Inflammatory macrophage (primary cell): ENCODE measurements at places on chromosomes 13 and 19.

GRCh38 chr19:57708641-57709361 is at the start of gene ZNF154:
Gene ZNF154, minus strand, starts transcription at chr19:57709204. Its CDS starts 233 bp downstream, at chr19:57708971.
- no peak for DNase-seq

DNA sequence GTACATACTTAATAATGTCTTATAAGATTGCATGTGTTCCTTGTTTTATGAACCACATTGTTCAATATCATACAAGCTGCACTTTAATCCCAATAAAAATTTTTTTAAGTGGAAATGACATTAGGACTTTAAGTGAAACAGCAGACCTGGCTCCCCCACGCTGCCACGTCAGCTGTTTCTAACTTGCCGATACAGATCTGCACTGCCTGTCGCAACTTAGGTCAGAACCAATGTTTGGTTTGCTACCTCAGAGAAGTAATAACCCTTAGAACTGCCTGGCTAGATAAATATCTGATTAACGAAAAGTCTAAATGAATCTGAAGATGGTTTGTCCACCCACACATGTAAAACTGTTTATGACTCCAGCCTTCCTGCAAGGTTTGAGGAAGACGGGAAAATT is 327.5 kb upstream of the DACH1 start:
- no peak for DNase-seq

- no peak for DNase-seq
Observed at GRCh38 chr13:105255472-105255871, 1280.0 kb downstream of the EFNB2 start.

DNA sequence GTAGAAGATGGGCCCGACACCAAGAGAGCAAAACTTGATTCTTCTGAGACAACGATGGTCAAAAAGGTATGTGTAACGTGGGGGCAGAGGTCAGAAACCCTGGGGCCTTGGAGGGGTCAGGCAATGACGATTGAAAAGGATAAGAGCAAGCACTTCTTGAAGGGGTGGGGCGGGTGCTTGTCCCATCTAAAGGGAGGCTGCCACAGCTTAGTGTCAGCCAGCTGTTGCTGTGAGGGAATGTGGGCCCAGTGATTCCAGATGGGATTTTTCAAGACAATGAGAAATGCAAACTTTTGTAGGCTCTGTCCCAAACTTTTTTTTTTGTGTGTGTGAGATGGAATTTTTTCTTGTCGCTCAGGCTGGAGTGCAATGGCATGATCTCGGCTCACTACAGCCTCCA is 24.5 kb downstream of the SAE1 start:
- DNase-seq, result no peak

GRCh38 chr19:53311044-53311443 is 22.5 kb upstream of the ZNF845 start:
- DNase-seq, result no peak

DNA sequence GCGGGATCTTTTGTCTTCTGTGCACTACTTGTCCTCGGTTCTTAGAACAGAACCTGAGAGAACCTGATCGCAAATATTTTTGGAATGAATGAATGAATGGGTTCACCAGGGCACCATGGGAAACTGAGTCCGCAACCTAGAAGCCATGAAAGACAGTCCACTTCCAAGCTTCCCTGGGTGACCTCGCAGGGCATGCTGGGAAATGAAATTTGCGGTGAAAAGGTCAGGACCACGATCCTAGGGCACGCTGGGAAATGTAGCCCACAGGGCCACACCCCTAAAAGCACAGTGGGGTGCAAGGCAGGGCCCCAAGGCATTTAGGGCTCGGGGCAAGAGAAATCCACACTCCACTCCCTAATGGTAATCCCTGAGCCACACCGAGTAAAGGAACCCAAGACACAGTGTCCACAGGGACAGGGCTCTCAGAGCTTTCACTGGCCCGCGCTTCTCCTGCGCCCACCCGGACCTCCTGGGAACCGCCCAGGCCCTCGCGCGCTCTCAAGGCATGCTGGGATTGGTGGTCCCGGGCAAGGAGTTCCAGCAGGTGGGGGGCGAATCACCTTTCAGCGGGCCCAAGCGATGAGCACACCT is 1.1 kb upstream of the PPP1R12C start:
- peak; percentile 71 for DNase-seq

DNA sequence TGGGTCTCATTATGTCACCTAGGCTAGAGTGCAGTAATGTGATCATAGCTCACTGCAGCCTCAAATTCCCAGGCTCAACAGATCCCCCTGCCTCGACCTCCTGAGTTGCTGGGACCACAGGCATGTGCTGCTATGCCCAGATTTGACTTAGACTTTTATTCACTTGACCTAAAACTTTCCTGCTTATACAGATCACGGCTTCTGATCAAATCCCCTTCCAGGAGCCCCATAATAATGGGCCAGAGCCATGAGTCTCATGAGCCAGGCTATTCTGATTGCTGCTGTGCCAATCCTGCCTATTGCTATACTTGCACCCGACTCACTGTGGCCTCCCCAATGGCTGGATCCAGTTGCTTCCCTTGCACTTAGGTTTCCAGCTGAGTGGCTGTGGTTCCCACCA is 42.0 kb downstream of the C1QTNF9 start:
- no peak for DNase-seq

- DNase-seq, result no peak
Observed at GRCh38 chr13:98875146-98875729, 102.6 kb downstream of the DOCK9 start.

GRCh38 chr13:77349365-77349764 is 22.5 kb upstream of the MYCBP2 start:
- peak; percentile 88 for DNase-seq

DNA sequence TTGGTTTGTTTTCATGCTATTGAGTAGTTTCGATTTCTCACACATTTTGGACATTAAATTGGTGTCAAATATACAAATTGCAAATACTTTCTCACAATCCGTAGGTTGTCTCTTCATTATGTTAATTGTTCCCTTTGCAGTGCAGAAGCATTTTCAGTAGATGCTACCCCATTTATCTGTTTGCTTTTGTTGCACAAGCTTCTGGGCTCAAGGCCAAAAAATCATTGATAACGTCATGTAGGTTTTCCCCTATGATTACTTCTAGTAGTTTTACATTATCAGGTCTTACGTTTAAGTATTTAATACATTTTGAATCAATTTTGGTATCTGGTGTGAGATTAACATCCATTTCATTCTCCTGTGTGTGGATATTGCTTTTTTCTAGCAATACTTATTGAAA is 14.0 kb upstream of the ZNF347 start:
- DNase-seq, result no peak

GRCh38 chr19:5171711-5172110 is 168.9 kb downstream of the PTPRS start:
- no peak for DNase-seq

- DNase-seq, result no peak
Observed at GRCh38 chr13:28001837-28002473, 13.5 kb upstream of the URAD start.

DNA sequence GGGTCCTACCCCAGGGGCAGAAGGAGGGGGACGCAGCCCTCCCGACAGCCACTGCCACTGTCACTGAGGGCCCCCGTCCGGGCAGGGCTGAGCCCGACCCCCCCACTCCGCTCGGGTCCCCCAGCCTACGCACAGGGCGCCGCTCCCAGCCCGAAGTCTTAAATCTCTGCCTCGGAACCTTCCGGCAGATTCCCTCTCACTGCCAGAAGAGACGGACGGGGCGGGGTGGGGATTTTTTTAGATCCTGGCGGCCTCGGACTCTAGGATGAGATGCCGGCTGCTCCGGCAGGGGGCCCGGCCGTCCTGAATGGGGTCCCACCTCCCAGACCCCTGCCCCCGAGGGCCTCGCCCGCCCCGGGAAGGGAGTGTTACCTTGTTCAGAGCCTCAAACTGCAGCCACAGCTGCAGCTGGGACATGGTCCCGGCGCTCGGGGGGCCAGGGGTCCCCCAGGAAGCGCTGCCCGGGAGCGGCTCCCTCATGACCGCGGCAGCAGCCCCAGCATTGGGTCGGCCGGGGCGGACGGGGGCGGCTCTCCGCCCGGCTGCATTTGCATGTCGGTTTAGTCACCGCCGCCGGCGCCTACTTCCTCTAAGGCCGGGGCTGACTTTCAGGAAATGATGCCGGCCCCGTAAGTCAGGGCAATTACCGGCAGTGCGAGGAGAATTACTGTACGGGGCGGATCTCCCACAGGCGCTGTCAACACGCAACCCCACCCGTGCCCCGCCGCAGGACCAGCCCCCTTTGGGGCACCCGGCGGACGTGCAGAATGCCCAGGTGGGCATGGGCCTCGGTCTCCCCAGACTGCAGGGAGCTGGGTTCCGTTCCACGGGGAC is 28.1 kb downstream of the GPX4 start:
- peak; percentile 92 for DNase-seq

DNA sequence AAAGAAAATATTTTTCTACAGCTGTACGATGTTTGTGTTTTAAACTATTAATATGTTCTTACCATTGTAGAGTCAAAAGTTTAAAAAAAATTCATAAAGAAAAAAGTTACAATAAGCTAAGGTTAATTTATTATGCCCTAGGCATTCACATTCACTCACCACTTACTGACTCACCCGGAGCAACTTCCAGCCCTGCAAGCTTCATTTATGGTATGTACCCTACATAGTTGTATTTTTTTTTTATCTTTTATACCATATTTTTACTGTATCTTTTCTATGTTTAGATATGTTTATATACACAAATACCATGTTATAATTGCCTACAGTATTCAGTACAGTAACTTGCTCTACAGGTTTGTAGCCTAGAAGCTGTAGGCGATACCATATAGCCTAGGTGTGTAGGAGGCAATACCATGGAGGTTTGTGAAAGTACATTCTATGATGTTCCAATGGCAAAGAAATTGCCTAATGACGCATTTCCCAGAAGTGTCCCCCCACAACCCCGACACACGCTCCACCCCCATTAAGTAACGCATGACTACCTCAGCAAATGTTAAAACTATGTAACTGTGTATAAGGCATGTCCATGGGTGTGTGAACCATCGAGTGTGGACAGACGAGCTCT is 60.4 kb downstream of the SLITRK6 start:
- no peak for DNase-seq
